ENCODE measurements at places on chromosomes 1 and 21.

DNA sequence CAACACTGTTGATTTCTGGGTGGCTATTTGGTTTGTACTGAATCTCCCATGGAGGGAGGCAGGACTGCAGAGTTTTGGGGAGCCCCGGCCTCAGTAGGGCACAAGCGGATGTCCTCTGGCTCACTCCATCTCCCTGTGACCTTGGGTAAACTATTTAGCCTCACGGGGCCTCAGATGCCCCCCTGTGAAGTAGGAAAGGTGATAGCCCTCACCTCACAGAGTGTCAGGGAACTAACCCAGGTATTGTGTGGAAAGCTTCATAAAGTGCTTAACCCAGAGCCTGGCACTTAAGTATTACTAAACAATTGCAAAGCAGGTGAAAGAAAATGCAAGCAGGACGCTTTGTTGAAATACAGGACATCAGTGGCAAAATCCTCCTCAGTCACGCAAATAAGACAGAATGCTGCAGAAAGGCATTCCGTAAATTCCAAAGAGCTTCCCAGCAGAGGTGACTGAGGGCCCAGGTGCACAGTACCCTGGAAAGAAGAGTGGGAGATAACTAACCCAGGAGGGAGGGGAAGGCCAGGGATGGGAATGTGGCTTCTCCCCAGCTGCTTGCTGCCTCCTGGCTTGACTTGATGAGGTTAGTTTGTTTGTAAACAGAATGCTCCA, 436.3 kb downstream of the PRDM2 start:
- no peak for DNase-seq

GRCh38 chr1:167206166-167206835, 14.4 kb upstream of the POU2F1 start:
- no peak for DNase-seq

- DNase-seq, result no peak
These were observed 1.5 kb upstream of the S100A14 start for GRCh38 chr1:153617663-153618062.

GRCh38 chr1:214330222-214330621, 49.3 kb downstream of the SMYD2 start:
- no peak for DNase-seq

DNA sequence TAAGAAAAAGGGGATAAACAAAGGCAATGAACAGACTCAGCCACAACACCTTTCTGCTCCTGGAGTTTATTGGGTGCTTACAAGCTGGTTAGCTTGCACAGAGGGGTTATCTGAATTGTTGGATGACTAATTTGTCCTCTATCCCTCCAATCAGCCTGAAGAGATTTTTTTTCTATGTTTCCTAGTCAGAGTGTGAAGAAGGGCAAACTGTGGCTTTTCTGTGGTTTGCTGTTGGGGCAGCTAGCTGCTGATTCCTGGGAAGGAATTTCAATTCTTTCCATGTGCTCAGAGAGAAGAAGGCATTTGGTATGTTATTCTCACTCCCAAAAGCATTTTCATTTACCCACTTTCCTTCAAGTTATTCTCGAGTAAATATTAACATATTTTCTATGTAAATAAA, 48.6 kb downstream of the PCP4 start:
- no peak for DNase-seq

DNA sequence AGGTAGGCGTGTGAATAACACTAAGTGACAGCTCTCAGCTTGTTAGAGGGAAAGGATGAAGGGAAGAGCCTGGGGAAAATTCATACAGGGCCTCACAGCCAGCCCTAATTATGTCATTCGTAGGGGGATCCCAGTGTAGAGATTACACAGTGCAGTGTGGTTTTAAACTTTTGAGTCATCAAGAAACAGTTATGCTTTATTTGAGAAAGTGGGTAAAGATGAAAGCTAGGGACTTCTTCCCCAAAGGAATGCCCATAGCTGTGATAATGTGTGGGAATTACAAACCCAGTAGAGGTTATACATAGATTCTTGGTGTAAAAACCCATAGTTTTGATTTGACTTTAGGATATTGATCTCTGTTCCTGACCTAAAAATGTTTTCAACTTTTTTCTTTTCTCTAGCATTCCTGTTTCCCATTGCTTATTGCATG, 1.9 kb downstream of the TTF2 start:
- no peak for DNase-seq

- DNase-seq, result no peak
These were observed 148.0 kb upstream of the ERG start for GRCh38 chr21:38646213-38646837.

- DNase-seq, result no peak
These were observed 609.2 kb downstream of the LMO4 start for GRCh38 chr1:87937831-87938395.

DNA sequence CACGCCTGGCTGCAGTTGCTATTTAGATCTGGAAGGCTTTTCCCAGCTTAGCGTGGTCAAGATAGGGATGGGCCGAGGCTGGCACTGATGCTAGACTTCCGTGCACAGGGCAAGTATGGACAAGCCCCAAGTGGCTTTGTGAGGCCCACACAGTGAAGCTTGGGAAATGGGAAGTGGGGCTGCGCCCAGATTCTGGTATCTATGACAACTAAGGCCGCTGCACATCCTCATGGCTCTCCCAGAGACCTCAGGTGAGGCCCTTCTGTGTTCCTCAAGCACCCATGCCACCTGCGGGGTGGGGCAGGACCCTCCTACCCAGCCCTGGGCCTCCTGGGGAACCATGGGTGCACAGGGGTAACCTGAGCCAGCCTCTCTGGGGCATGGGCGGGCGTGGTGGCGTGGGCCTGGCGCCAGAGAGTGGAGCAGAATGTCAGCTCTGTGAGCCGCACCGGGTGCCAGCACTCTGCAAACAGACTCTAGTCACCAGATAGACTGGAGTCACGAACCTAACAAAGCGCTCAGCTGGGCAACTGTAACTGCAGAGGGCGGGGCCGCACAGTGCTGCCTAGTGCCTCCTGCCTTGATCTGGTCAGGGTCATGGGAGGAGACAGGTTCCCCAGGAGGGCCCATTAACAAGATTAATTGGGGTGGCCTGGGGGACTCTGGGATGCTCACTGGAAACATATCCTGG, 46.4 kb downstream of the ELF3 start:
- DNase-seq, result no peak

DNA sequence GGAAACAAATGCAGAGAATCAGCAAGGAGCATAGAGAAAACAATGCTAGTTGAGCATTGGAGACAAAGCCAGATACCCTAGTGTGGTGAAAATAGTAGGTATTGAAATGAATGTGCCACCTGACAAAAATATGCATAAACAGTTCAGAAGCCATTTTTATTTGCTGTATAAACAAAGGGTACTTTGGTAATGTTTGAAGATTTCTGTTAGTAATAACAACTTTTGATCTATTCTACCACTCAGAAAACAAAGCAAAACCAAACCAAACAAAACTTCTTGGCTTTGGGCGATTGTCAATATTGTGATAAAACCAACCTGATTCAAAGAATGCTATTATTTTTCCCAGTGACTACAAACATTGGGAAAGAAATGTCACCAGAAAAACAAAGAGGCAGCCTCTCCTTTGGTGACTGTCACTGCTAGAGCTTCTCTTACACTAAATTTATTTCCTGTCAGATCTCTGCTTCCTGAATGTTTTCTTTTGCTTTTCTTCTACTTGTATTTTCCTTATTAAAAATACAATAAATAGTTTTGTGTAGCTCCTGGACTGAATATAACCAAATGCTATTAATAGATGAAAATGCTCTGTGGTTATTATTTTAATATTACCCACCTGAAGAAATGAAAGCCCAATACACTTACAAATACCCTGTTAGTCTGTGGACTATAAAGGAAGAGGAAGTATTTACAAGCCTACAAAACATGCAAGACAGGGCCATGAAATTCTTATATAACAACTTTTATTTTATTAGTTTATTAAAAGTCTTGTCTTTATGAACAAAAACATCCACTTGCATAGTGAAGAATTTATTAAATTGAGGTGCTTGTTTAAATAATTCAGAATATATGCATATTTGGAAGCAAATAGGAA, 5.7 kb downstream of the ATP6V1G3 start:
- DNase-seq, result no peak

DNA sequence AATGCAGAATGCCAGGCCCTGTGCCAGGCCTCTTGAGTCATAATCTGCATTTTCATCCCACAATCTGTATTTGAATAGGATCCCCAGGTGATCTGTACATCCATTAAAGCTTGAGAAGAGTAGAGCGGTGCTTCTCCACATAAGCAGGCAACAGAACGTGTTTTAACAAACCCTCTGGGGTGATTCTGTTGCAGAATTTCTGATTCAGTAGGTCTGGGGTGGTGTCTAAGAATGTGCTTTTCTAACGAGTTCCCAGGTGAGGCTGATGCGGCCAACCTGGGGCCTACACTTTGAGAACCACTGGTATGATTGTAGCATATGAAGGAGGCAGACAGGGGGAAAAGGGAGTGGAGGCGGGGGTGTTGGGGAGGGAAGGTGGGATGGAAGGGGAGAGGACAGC, 78.4 kb upstream of the POU3F1 start:
- no peak for DNase-seq

DNA sequence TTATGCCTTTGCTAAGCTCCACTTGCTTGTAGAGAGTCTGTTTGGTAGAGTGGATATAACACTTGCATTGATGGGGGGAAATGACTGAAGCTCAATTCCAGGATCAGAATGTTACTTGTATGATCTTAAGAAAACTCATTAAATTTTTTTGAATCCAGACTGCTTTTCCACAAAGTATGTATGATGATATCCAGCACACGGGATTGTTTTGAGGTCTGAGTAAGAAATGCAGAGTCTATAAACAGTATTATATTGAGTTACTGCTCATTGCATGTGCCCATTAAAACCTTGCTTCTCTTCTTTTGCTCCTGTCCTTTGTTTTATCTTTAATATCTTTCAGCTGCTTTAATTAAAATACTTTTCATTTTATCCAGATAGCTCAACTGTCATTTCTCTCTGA, 570.4 kb upstream of the ZRANB2 start:
- no peak for DNase-seq

DNA sequence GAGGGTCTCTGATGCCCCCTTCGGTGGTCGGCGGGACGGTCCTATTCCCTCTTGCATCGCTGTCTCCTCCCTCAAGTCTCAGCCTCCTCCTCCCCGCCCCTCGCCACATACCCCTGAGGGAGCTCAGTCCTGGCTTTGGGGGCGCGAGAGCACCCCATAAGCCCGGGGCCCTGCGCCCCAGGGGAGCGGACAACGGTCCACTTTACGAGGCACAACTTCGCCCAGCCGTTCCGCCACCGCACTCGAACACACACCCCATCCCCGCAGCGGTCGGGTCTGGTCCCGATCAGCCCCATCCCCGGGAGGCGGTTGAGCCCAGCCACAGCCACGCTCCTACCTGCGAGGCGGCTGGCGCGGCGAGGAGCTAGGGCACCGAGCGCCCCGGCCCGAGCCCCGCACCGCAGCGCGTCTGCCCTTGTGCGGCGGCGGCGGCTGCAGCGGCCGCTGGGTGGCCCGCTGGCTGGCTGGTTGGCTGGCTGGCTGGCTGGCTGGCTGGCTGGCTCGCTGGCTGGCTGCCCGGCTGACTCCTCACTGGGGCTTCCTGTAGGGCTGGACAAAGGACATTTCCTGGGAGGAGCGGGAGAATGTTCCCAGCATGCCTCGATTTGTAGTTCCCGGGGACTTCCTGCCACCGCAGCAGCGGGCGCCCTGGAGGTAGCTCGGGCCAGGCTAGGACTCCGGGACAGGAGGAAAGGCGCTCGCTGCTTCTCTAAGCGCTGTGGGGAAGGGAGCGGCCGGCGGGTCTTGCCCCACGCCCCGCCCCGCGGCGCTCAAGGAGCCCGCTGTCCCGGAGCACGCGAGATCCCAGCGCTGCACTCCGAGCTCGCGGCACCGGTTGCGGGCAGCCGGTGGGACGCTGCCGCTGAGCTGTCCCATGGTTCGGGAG, at the start of gene ZNF697:
ZNF697 (minus strand) TSS at position 533 of the 886 bp plus-strand sequence. CDS start 22,166 bp downstream, outside the sequence.
- DNase-seq, result no peak

- DNase-seq, result no peak
These were observed 250.2 kb downstream of the NPHP4 start for GRCh38 chr1:5742032-5742431.

DNA sequence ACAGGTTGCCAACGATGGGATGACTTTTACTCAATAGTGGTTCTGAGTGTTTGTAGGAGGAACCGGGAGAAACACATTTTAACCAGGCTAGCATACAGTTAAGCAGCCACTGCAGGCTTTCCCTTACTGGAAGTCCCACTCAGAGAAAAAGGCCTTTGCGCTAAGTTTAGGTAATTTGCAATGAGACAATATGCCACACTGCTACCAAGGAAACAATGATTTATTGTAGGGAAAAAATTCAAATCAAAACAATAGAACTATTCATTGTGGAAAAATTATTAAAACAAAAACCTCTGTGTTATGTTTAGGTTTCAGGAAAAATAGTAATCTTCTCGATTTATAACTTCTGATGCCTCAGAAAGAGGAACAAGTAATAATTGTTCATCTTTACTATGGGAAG, 51.4 kb upstream of the CR2 start:
- no peak for DNase-seq

GRCh38 chr1:97158691-97159096, 437.1 kb downstream of the PTBP2 start:
- DNase-seq, result no peak

GRCh38 chr1:213600879-213601278, 386.9 kb upstream of the PROX1 start:
- DNase-seq, result no peak

DNA sequence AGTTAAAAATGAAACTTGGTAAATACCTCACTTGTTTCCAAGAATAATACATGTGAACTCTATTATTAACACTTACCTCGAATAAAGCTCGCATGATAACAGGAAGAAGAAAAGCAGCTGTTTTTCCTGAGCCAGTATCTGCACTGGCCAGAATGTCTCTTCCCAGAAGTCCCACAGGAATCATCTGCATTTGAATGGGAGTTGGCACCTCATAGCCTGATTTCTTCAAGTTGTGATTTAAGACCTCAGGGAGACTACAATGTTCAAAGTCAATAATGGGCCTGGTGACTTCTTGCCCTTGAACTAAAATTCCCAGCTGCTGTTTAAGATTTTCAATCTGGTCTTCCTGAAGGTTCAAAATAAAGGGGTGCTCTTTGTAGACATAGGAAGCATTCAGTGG, 3.8 kb downstream of the DDX59 start:
- no peak for DNase-seq

DNA sequence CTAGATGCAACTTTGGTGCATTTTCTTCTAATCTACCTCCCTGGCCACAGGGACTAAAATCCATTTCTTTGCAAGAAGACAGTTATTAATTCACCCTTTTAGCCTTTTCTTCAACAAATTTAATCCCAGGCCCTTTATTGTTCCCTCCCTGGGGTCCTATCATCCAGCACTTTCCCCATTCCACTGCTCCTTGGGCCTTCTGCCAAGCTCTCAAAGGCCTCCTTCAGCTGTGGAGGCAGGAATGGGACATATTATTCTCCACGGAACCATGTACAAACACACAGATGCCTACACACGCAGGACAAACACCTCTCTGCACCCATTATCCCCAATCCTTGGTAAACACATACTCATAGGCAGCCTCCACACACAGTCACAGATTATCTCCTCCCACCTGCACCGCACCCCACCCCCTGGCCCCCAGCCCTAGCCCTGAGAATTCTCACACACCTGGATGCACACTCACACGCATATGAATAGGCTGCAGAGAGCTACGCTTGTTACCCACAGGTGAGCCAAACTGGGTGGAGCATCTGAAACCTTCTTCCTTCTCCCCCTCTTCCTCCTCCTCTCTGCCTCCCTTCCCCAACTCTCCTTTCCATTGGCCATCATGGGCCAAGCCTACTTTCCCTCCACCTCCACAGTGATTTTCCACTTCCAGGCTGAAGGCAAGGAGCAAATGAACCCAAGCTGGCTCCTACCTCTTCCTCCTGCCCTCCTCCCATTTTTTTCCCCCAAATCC, 11.7 kb downstream of the TAGLN2 start:
- no peak for DNase-seq

- no peak for DNase-seq
These were observed 377 bp downstream of the SAMD13 start for GRCh38 chr1:84301785-84302385.

- DNase-seq, result no peak
These were observed 82.2 kb upstream of the ABCD3 start for GRCh38 chr1:94335950-94336349.

Data from cortex of kidney (tissue), 1 donor.